ENCODE measurements at places on chromosomes 12 and 14. TPM values are rescaled to one million over a fixed set of nuclear protein-coding genes. Genes with fewer than 3 reads are reported as not detected.

The PZP gene
- not detected for total RNA-seq

The TSPAN19 gene
- not detected for total RNA-seq

The KRT71 gene
- not detected for total RNA-seq

DNA sequence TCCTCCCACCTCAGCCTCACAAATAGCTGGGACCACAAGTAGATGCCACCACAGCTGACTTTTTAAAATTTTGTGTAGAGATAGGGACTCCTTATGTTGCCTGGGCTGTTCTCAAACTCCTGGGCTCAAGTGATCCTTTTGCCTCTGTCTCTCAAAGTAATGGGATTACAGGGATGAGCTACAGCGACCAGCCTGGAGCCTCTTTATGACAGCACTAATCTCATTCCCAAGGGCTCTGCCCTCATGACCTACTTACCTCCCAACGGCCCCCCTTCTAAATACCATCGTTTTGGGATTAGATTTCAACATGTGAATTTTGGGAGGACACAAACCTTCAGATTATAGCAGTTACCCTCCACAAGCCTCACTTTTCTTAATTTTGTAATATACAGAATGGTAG, 150.6 kb upstream of the FUT8 start:
- DNase-seq, result no peak

DNA sequence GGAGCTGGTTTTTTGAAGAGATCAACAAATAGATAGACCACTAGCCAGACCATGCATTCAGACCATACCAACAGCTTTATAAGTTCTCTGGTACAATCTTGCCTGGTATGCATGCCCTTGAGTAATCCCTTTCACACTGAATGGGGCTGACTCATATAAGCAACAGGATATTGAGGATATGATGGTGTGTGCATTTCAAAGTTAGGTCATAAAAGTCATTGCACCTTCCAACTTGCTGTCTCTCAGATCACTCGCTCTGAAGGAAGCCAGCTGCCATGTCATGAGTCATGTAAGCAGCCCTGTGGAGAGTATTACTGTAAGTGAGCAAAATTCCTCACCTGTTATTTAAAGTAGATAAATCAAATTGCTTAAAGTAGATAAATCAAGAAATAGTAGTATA, 45.0 kb upstream of the OR6J1 start:
- DNase-seq, result no peak

GRCh38 chr14:51727526-51727925, 75.8 kb downstream of the FRMD6 start:
- DNase-seq, result no peak

The ACSM4 gene
- not detected for total RNA-seq

DNA sequence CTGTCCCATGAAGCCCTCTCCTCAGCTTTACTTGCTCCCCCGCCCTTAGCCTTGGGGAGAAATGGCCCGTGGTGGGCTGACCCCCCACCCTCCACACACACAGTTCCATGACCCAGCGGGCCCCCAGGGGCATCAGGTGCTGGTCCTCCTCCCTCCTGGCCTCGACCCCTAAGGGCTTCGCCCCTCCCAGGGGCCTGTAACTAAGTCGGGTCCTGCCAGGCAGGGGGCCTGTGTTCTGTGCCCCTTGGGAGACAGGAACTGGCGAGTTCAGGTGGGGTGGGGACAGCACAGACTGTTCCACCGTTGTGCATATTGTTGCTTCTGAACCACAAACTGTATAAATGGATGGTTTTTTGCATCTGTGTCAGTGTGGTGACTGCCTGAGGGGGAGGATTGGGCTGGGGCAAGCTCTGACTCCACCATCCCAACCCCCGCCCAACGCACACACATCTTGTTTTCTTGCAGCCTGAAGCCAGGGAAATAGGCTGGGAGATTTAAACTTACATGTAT, 8.8 kb downstream of the TAMALIN start:
- no peak for DNase-seq

Measured in naive thymus-derived CD8-positive, alpha-beta T cell (primary cell).